ENCODE measurements at places on chromosomes 1 and 21.

- DNase-seq = no peak
Observed at GRCh38 chr1:9100471-9101043, 28.3 kb downstream of the GPR157 start.

DNA sequence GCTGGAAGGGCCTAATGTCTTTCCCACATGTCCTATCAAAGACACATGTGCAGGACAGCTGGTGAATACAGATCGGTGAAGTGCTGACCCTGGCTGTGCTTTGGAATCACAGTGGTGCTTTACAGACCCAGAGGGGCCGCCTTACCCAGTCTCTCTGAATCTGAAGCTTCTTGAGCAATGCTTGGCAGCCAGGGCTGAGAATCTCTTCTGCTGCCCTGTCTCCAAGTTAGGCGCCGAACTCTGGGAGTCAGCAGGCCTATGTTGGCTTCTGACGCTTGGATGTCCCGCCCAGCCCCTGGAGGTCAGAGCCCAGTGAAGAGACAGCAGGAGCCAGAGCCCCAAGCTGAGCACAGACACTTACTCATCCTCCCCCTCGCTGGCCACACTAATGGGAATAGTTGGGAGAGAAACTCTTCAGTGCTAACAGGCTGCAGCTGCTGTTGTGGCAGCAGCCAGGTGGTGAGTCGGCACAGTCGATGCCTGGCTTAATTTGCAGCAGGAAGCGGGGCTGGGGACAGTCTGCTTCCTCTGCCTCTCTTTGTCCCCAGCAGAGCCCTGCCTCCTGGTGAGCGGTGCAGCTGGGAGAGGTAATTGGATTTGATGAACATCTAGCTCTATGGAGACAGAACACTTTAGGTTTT lies 68.1 kb downstream of the URB2 start:
- DNase-seq = no peak

- no peak for DNase-seq
Observed at GRCh38 chr1:78274814-78275213, 216.0 kb upstream of the PTGFR start.

- no peak for DNase-seq
Observed at GRCh38 chr1:79711001-79711431, 704.5 kb upstream of the ADGRL4 start.

- no peak for DNase-seq
Observed at GRCh38 chr1:54421101-54421504, 14.9 kb upstream of the SSBP3 start.

GRCh38 chr1:26961826-26962225 lies 1.6 kb upstream of the KDF1 start:
- no peak for DNase-seq

DNA sequence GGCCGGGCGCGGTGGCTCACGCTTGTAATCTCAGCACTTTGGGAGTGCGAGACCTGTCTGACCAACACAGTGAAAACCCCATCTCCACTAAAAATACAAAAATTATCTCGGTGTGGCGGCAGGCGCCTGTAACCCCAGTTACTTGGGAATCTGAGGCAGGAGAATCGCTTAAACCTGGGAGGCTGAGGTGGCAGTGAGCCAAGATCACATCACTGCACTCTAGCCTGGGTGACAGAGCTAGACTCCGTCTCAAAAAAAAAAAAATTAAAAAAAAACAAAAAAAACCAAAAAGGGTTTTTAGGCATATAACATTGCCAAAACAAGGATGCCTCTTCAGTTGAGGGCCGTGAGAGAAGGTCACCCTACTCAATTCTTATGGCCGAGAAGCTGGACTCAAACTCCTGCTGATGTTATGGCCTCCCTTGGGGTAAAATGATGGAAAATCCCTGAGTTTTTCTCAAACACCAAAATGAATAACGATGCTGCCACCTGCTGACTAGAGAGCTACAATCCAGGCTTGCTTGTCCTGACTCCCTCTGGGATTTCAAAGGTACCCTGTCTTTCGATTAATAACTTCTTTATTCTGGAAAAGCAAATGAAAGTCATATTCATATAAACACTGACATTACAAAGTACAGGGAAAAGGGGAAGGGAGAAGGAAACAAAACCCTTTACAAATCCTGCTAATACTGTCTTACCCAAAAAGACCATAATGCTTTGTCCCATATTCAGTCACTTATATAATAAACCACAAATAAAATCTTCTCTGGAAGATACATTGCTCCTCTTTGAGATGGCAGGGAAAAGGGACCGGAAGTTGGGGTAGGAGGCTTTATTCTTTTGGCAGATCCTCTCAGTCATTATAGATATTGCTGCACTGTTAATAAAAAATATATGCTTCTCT lies 10.7 kb downstream of the RAB42 start:
- DNase-seq = peak; percentile 45

GRCh38 chr1:212791261-212791675 lies 309 bp downstream of the NSL1 start:
- no peak for DNase-seq

- DNase-seq = no peak
Observed at GRCh38 chr1:216983823-216984222, 260.6 kb upstream of the ESRRG start.

- DNase-seq = peak; percentile 37
Observed at GRCh38 chr1:29849038-29849750, 612.9 kb downstream of the PTPRU start.

DNA sequence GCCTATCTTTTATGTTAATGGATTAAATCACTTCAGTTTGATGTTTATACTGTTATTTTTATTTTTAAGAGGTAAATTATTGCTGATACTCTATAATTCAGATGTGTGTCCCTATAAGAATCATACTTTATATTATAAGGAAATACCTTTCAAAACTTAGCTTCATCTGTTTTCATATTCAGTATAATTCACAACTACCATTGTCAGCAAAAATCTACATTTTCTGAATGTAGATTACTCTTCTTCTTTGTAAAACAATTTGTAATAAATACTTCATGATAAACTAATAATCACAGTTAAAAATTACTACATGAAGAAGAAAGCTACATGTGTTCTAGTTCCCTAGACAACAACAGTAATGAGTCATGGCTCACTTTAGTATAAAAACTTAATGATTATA lies 115.4 kb upstream of the SERTAD4 start:
- DNase-seq = no peak

DNA sequence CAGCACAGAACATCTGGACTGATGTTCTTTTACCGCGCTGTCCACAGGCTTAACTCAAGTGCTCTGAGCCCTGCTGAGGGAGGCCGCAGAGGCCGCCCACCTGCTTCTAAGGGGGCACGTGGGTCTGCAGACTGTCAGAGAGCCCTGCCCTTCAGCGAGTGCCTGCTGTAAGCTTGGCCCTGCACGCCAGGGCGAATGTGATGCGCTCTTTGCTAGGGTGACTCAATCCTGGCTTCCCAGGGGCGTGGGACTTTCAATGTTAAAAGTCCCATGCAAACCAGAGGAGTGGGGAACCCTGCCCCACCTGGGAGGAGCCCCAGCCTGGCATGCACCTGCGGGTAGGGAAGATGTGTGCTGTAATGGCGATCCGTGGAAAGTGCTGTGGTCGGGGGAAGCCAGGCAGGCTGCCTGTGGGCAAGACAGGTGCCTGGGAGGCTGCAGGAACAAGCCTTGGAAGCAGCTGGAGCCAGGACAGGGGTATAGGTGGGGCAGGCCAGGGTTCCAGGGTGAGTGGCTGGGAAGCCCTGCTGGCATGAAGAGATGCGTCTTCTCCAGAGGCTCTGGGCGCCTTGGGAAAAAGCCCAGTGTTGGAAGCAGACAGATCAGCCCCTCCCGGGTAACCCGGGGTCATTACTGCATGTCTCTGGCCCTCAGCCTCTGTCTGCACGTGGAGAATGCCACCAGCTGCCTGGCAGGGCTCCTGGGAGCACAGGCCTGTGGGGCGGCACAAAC lies 594 bp upstream of the PANK4 start:
- DNase-seq = no peak

- no peak for DNase-seq
Observed at GRCh38 chr21:26124421-26124833, 46.1 kb downstream of the APP start.

GRCh38 chr1:96996001-96996400 lies 274.4 kb downstream of the PTBP2 start:
- DNase-seq = no peak

DNA sequence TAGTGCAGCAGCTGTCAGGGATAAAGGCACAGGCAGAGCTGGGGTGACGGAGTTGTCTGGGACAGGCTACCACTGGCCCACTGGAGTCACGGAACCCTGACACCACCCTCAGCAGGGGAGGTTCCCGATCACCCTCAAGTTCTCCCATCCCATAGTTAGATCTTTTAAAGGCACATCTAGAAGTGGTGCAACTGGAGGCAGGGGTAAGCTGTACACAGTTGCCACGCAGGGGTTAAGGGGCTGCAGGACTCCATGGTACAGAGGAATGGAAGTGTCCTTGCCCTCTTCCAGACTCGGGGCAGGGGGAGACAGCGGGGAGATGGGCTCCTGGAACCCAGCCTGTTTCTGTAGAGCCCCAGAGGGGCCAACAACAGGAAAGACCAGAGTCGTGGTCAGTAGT lies 13.3 kb downstream of the CC2D1B start:
- no peak for DNase-seq

- DNase-seq = no peak
Observed at GRCh38 chr1:27122652-27123051, 32.3 kb downstream of the SLC9A1 start.

- DNase-seq = no peak
Observed at GRCh38 chr1:200428482-200429205, 18.8 kb upstream of the ZNF281 start.

DNA sequence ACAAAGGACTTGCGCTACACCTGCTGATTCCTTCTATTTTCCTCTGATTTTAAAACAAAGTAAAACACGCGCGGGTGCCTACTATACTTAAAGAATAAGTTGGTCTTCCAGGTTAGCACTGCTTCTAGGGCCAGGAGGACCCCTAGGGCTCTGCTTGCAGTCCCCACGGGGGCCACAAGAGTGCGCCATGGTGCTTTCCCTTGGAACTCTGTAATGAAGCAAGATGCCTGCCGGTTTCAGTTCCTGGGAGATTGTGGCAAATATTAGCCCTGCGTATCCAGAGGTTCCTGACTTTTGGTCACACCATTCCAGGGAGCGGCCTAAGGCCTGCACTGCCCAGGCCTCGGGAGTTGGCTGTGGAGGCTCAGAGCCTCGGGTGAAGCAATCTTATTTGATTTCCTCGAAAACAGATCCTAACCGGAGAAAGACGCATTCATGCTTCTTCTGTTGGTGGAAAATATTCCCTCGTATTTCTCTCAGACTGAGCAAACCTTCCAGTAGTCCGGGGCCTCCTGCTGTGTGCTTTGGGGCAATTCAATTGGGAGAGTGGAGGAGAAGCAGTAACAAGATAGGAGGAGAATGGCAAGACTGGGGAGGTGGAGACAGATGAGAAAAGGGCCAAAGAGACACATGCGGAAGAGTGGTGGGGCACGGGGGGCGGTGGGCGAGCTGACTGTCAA lies 25.3 kb downstream of the ADAM30 start:
- DNase-seq = peak; percentile 48

DNA sequence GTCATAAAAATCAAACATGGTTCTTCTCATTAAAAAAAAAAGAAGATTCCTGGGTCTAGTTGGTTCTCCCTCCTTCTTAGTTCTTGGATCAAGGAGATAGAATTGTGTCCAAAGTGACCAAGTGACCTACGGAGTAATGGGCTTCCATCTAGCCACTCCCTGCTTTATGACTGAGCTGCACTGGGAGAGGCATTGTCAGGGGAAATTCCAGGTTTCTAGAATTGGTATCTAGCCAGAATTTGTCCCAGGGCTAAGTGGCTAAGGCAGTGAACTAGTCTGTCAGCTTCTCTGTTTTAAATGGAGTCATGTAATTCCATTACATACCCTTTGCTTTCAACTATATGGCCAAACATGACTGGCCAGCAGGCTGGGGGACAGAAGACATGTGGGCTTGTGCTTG lies 40.1 kb upstream of the ERG start:
- no peak for DNase-seq

DNA sequence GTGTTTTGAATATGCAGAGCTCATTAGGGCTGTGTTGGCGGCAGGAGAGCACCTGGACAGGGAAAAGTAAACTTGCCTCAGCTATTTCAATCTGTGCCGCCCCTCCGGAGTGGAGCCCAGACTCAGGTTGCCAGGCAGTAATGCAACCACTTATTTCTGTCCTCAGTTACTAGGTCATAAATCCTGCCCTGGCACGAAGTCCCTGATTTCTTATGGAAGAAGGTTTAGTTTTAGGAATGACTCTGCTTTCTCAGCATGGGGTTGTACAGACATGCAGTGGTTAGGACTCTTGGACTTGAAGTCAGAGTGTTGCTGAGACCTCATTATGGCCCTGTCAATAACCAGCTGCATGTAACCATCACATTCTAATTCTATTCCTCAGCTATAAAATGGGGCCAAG lies 98.3 kb upstream of the FGGY start:
- no peak for DNase-seq

- no peak for DNase-seq
Observed at GRCh38 chr1:40880813-40881549, 18.8 kb upstream of the CITED4 start.

GRCh38 chr1:200217703-200218102 lies 190.2 kb downstream of the NR5A2 start:
- no peak for DNase-seq

DNA sequence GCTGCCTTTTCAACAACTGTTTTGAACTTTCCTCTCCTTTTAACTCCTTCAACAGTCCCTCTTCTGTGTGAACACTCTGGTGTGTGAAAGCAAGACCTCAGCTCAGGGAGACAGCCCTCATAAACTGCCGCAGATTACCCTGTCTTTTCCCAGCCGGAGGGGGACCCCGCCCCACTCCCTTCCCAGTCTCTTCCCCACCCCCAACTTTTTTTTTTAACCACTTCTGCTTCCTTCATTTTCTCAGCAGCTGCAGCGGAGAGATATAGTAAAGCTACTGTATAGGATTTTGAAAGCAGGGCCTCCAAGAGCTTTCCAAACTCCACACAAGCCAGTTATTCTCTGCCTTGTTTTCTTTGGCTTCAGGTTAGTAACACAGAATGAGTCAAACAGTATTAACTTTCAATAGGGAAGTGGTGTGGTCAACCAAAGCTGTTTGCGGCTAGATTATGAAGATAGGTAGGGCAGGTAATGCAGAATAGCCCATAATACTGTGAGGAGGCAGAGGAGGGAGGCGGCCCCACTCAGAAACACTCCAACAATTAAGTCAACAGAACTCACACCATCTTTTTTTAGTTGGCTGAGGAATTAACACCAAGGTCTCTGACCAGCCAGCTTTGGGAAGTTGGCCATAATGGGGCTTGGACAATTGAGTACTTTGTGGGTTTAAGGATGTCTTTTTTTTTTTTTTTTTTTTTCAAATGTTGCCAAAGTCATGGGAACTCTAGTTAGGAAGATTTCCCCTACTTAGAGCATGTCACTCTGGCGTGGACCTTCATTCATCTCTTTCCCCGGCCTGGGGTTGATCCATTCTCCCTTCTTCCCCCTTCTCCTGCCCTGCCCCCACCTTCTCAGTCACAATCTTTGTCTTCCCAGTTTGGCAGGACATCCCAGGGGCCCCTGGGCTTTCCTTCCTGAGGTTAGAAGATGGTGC lies 177.0 kb downstream of the CLIC6 start:
- DNase-seq = peak; percentile 52

GRCh38 chr1:218123968-218124367 lies 161.1 kb upstream of the RRP15 start:
- no peak for DNase-seq

DNA sequence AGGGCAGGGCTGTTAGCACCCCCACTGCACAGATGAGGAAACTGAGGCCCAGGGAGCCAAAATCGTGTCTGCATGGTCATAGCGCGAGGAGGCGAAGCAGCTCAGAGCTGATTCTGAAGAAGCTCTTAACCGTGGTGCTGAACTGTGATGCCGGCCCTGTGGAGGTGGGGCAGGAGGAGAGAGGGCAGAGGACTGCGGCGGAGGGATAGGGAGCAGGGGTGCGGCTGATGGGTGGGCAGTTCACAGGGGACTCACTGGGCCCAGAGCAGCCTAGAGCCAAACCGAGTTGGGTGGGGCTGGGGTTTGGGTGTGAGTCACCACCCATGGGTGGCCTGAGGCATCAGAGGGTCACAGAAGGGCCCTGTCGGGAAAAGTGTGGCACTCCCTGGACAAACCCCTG lies 74.7 kb downstream of the RAP1GAP start:
- DNase-seq = no peak

Data from CD4-positive, alpha-beta T cell treated with Interleukin-10 for 1 hour (primary cell).